Muscle of back (tissue), 13 donors: ENCODE measurements at places on chromosomes 7 and 10.

DNA sequence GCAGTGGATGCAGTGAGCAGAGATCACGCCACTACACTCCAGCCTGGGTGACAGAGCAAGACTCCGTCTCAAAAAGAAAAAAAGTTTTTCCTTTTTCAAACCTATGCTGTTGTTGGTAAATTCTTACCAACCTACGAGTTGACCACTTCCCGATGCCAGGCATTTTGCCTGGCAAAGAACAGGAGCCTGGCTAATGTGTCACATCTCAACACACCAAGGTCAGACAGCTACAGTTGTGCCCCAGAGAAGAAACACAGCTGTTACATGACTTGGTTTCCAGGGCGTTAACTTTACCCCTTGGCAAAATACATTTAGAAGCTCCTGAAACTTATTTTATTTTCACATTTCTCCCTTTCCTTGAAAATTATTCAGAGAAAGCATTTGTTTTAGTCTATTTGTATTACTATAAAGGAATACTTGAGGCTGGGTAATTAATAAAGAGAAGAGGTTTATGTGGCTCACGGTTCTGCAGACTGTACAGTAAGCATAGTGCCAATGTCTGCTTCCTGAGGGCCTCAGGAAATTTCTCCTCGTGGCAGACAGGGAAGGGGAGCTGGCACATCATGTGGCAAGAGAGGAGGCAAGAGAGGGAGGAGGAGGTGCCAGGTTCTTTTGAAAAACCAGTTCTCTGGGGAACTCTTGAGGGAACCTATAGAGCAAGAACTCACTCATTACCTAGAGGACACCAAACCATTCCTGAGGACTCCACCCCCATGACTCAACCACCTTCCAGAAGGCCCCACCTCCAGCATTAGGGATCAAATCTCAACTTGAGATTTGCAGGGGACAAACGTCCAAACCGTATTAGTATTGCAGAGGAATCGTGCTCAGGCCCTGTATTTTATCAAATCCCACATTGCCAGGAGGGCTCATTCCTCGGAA is 83.3 kb downstream of the PAXIP1 start:
- no peak for DNase-seq

DNA sequence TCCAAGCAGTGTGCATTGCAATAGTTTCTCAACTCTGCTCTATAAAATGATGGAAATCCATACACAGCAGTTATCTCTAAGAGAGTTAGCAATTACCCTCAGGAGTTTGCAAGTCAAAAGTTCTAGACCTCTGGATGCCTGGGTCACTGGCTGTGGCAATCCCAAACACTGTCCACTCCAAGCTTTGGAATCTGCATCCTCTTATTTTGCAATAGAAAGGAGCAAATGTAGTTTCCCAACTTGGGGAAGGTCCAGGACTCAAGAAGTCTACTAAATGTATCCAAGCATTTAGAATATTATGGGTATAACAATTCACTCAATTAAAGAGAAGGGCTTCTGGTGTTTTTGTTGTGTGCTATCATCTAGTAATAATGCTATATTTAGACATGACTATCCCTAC is 131.3 kb upstream of the NRP1 start:
- no peak for DNase-seq

DNA sequence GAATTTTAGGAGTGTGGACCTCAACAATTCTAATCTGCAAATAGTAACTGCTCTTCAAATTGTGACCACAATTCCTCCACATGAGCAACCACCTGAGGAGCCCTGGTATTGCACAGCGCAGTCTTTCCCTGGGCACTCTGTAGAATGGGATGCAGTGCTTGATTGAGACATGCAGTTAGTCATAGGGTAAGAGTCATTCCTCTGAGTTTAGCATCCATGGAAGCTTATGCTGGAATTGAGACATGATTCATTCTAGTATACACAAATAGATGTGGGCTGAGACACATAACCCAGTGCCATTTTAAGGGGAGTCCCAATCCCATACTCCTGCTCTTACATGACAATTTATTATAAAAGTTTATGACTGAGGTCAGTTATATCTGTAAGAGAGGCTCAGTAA is 582.3 kb upstream of the CNTNAP2 start:
- peak; percentile 1 for DNase-seq

DNA sequence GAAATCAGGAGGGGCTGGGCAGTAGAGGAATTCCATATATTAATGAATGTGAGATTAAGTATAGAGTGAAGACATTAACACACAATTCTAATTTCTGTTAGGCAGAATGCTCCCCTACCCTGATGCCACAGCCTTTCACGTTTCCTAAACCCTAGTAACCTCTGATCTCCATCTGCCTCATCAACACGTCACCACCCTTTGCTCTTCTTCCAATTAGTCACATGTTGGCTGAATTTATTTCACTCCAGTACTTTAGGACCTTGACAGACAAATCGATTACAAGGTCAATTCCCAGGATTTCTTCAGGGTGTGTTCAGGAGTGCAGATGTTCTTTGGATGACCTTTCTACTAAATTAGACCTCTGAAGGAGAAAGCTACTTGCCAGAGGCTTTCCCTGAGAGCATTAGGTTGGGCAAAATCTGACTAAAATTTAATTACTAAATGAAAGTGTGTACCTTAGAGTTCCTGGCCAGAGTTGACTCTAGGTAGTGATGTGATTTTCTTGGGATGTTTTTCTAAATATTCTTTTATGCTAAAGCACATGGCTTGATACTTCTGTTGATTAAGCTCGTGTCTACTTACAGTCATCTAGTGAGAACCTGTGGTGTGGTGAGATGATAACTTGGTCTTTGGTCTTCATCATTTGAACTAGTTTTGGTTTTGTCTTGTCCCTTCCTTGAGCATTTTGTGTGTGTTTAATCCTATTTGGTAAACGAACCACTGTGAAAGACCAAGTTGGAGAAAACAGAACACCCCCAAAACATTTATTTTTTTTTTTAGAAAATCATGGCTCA is 12.7 kb downstream of the AGR2 start:
- DNase-seq: no peak

GRCh38 chr7:1749864-1750466 is 79.9 kb downstream of the ELFN1 start:
- no peak for DNase-seq

GRCh38 chr10:100371482-100372027 is 24.5 kb downstream of the SCD start:
- no peak for DNase-seq

DNA sequence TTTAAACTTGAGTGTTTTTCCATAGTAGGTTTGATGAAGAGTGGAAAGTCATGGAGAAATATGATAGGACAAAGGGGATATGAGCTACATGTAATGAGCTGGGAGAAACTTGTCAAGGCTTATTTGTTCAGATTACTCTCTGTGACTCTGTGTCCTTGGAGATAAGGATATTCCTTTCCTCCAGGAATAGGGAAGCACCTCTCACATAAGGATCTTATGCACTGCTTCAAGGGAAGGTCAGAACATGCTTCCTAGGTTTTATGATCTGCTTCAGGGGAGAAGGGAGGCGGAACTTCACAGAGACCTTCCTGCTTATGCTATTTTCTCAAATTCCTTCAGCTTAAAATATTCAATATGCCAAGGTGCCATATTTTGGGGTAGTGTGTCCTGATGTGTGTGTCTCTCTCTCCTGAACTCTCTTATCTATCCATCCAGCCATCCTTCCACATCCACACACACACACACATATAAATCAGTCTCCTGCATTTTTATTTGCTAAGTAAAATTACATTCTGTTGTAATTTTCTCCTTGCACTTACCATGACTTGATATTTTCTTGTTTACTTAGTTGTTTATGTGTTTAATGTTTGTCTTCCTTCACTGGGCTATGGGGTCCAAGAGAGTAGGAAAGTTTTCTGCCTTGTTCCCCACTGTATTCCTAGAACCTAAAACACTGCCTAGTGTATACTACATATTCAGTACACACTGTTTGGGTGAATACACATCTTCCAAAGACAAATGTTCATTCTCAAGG is 26.4 kb downstream of the ARL4A start:
- no peak for DNase-seq

GRCh38 chr10:23418051-23418681 is 20.7 kb upstream of the OTUD1 start:
- no peak for DNase-seq

- no peak for DNase-seq
Measured at GRCh38 chr7:136942401-136942800, 73.9 kb downstream of the CHRM2 start.

- no peak for DNase-seq
Measured at GRCh38 chr7:137399827-137400823, 56.6 kb upstream of the PTN start.
